Body of pancreas (tissue), 4 donors: ENCODE measurements at places on chromosomes 1 and 21. TPM values are rescaled to one million over a fixed set of nuclear protein-coding genes. Genes with fewer than 3 reads are reported as not detected.

- H3K36me3 ChIP-seq, result no peaks in the 10 kb centered on the region
- H3K4me1 ChIP-seq, result no peaks in the 10 kb centered on the region
- no peaks in the 10 kb centered on the region for H3K27me3 ChIP-seq
- DNase-seq, result no peak
Observed at GRCh38 chr1:184582411-184582810, 172.2 kb downstream of the EDEM3 start.

DNA sequence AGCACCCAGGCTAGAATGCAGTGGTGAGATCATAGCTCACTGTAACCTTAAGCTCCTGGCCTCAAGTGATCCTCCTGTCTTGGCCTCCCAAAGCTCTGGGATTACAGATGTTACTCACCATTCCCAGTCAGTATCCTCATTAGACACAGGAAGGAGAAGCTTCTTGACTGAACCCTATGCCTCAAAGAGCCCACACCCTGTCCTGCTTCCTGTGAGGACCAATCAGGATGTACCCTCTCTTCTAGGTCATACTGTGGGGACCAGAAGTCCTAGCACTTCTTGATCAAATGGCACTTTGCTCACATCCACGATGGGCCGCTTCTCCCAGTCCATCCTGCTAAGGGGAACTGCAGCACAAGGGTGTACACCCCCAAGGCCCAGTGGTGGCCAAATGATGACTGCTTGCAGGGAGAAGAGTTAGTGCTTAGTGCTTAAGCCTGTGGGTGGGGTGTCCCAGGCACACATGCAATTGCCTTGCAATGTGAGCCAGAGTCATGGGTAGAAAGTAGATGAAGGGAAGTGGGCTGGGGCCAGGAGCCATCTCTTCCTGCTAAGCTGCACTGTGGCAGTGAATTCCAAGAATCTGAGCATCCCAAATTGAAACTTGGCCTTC lies 9.8 kb downstream of the CD34 start:
- H3K27me3 ChIP-seq, result no peaks in the 10 kb centered on the region
- H3K27ac ChIP-seq, result no peak overlapping the region
- no peaks in the 10 kb centered on the region for H3K36me3 ChIP-seq
- no peak for DNase-seq
- H3K4me3 ChIP-seq, result no peak overlapping the region
- no peaks in the 10 kb centered on the region for H3K4me1 ChIP-seq

- no peak overlapping the region for H3K4me3 ChIP-seq
- H3K36me3 ChIP-seq, result no peaks in the 10 kb centered on the region
- no peaks in the 10 kb centered on the region for H3K27me3 ChIP-seq
- H3K4me1 ChIP-seq, result no peaks in the 10 kb centered on the region
Observed at GRCh38 chr1:228876187-228876586, 140.9 kb downstream of the RHOU start.

GRCh38 chr21:26850116-26850643 lies 5.0 kb upstream of the ADAMTS1 start:
- no peak overlapping the region for H3K4me3 ChIP-seq
- H3K27me3 ChIP-seq, result no peaks in the 10 kb centered on the region
- peak; percentile 14 for DNase-seq
- no peak overlapping the region for H3K27ac ChIP-seq
- H3K4me1 ChIP-seq, result peaks cover 11% of the 10 kb centered on the region

- no peak for DNase-seq
- H3K4me1 ChIP-seq, result no peaks in the 10 kb centered on the region
- no peaks in the 10 kb centered on the region for H3K27me3 ChIP-seq
- no peaks in the 10 kb centered on the region for H3K36me3 ChIP-seq
Observed at GRCh38 chr1:175874081-175874480, 130.7 kb upstream of the TNR start.

DNA sequence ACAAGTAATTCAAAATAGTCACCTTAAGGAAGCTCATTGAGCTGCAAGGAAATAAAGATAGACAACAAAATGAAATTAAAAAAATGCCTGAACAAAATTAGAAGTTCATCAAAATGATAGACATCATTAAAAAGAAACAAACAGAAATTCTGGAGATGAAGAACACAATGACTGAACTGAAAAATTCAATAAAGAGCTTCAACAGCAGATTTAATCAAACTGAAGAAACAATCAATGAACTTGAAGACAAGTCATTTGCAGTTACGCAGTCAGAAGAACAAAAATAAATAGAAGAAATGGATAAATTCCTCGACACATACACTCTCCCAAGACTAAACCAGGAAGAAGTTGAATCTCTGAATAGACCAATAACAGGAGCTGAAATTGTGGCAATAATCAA lies 390.0 kb upstream of the SPAG17 start:
- no peak overlapping the region for H3K4me3 ChIP-seq
- H3K4me1 ChIP-seq, result no peaks in the 10 kb centered on the region
- no peaks in the 10 kb centered on the region for H3K36me3 ChIP-seq
- H3K27ac ChIP-seq, result no peak overlapping the region
- H3K27me3 ChIP-seq, result no peaks in the 10 kb centered on the region

GRCh38 chr21:44722731-44723130 lies 11.4 kb upstream of the TSPEAR start:
- no peaks in the 10 kb centered on the region for H3K4me1 ChIP-seq
- H3K27ac ChIP-seq, result no peak overlapping the region
- no peaks in the 10 kb centered on the region for H3K36me3 ChIP-seq
- H3K4me3 ChIP-seq, result no peak overlapping the region
- no peak for DNase-seq

DNA sequence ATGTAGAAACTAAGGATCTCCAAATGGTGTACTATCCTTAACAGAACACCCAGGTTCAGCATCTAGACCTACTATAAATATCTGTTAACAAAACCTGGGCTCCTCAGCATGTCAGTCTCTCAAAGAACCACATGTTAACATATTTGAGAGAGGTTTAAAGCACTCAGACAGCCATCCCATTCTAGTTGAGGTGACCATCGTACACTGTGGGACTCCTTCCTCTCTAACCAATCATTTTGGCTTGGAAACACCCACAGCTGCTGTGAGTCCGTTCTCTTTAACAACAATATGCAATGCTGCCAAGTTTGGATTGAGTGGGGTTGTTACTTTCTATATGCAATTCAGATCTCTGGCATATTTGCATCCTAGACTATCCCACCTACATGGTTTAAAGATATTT lies 105.8 kb downstream of the MRPL39 start:
- H3K27ac ChIP-seq, result no peak overlapping the region
- H3K4me1 ChIP-seq, result no peaks in the 10 kb centered on the region
- H3K36me3 ChIP-seq, result no peaks in the 10 kb centered on the region
- no peaks in the 10 kb centered on the region for H3K27me3 ChIP-seq

DNA sequence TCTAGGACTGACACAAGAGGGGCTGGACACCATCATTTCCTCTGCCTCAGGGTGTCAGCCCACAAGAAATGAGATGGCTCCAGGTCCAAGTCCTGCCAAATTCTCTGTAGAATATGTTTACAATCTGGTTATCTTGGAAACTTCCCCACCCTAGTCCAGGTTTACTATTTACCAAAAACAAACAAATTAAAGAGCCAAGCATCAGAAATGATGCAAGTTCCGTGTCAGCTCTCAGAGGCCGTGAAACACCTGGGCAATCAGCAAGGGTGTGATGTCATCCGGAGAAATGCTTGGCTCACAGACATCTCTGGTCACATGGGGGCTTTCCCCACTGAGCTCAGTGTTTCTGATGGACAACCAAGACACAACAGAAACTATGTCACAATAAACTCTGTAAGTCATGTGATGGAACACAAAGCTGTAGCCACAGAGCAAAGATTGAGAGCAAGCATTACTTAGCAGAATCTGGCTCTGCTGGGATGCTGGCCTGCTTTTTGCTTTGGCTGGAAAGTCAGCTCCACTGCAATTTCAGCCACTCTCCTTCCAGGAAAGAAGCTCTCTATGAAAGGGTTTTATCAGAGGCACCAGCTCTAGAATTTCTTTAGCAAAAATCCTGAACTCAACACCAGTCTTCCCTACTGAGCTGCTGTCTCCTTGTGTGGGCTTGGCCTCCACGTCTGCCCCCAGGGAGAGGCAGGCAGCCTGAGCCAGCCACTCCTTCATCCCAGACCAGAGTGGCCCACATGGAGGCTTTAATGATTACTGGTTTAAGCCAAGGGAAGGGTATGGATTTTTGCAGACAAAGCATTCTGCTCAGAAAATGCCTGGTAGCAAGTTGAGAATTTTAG lies 55.9 kb downstream of the NENF start:
- H3K27me3 ChIP-seq, result no peaks in the 10 kb centered on the region
- peak; percentile 84 for DNase-seq
- peaks cover 18% of the 10 kb centered on the region for H3K4me1 ChIP-seq
- no peak overlapping the region for H3K4me3 ChIP-seq
- peak overlapping the region; percentile 70 for H3K27ac ChIP-seq

DNA sequence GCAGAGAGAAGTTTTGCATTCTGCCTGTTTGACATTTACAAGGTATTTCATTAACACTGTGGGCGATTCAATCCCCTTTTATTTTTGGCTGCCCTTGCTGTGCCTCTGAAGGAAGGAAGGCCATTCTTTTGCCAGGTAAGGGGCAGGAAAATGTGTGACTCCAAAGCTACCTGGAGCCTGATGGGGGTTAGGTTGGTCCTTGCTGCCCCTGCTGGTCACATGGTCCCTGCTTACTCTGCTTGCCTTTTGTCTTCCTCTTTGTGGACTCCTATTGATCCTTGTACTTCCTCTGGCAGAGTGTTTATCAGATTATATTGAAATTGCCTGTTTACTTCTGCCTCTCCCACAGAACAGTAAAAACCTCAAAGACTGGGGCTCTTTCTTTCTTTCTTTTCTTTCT lies 65.7 kb downstream of the ST6GALNAC3 start:
- no peaks in the 10 kb centered on the region for H3K27me3 ChIP-seq
- DNase-seq, result no peak
- H3K4me1 ChIP-seq, result no peaks in the 10 kb centered on the region
- no peak overlapping the region for H3K4me3 ChIP-seq
- no peaks in the 10 kb centered on the region for H3K36me3 ChIP-seq
- no peak overlapping the region for H3K27ac ChIP-seq

DNA sequence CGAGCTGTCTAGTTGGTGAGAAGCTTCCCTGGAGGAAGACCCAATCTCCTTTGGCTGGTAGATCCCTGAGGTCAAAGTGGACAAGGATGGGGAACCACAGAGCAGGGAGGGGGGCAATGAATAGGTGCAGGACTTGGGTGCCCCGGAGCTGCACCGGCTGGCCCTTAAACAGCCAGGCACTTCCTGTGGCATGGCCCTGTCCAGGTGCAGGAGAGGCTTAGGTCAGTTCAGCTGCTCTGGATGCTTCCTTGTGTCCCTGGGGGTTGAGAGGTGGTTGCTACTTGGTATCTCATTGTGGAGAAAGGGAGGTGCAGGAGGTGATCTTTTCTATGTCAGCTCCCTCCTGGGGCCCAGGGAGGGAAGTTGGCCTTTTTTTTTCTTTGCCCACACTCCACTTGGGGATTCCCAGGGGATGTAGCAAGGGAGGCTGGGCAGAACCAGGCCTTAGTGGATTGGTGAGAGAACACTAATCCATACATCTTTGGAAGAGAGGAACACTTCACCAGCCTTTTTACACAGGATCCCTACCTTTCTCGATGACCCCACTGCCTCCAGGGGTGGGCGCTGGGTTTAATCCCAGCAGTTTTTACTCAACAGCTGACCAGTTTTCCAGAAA lies 1.2 kb upstream of the ST3GAL3 start:
- H3K27me3 ChIP-seq, result no peaks in the 10 kb centered on the region
- H3K36me3 ChIP-seq, result peaks cover 8% of the 10 kb centered on the region
- no peak overlapping the region for H3K27ac ChIP-seq

- peaks cover 3% of the 10 kb centered on the region for H3K4me1 ChIP-seq
- H3K27ac ChIP-seq, result no peak overlapping the region
- H3K4me3 ChIP-seq, result no peak overlapping the region
- no peaks in the 10 kb centered on the region for H3K27me3 ChIP-seq
- peaks cover 3% of the 10 kb centered on the region for H3K36me3 ChIP-seq
- DNase-seq, result no peak
Observed at GRCh38 chr1:116966791-116967190, 34.8 kb upstream of the CD101 start.

- no peaks in the 10 kb centered on the region for H3K36me3 ChIP-seq
- no peaks in the 10 kb centered on the region for H3K4me1 ChIP-seq
- H3K27me3 ChIP-seq, result no peaks in the 10 kb centered on the region
- H3K27ac ChIP-seq, result no peak overlapping the region
- no peak for DNase-seq
Observed at GRCh38 chr1:203045821-203046594, 19.7 kb downstream of the PPFIA4 start.

- no peaks in the 10 kb centered on the region for H3K36me3 ChIP-seq
- no peak overlapping the region for H3K27ac ChIP-seq
- H3K4me3 ChIP-seq, result no peak overlapping the region
- H3K27me3 ChIP-seq, result no peaks in the 10 kb centered on the region
- H3K4me1 ChIP-seq, result no peaks in the 10 kb centered on the region
Observed at GRCh38 chr21:35833388-35833787, 226.9 kb downstream of the SETD4 start.

GRCh38 chr1:47561523-47562007 lies 123.7 kb downstream of the FOXD2 start:
- H3K36me3 ChIP-seq, result no peaks in the 10 kb centered on the region
- no peak overlapping the region for H3K4me3 ChIP-seq
- H3K27me3 ChIP-seq, result no peaks in the 10 kb centered on the region
- peaks cover 24% of the 10 kb centered on the region for H3K4me1 ChIP-seq
- H3K27ac ChIP-seq, result no peak overlapping the region
- no peak for DNase-seq

The RPTN gene
- total RNA-seq, result not detected

The RIMS3 gene
- 2.1 TPM for total RNA-seq

The CCDC27 gene
- total RNA-seq, result not detected

The CASQ2 gene
- not detected for total RNA-seq
